ENCODE measurements at places on chromosomes 16 and 17. TPM values are rescaled to one million over a fixed set of nuclear protein-coding genes. Genes with fewer than 3 reads are reported as not detected.

Gene KRTAP9-2
- total RNA-seq, result not detected

Gene CSH1
- not detected for total RNA-seq

Gene CD300LG
- total RNA-seq, result not detected

Gene LDHD
- total RNA-seq, result 0.74 TPM

Gene GCGR
- 0.18 TPM for total RNA-seq
